ENCODE measurements at places on chromosomes 13 and 19. TPM values are rescaled to one million over a fixed set of nuclear protein-coding genes. Genes with fewer than 3 reads are reported as not detected.

Gene IGFLR1
- total RNA-seq = 88.8 TPM

Gene BCL3
- total RNA-seq = 195 TPM

Gene SCAMP4
- 41.9 TPM for total RNA-seq

Gene ZNF304
- 9.7 TPM for total RNA-seq

Gene LRRC25
- total RNA-seq = not detected

Gene SULT2A1
- not detected for total RNA-seq

Gene MLNR
- total RNA-seq = not detected

Gene N4BP2L1
- 22.2 TPM for total RNA-seq

Gene SMAD9
- not detected for total RNA-seq

Gene KIR3DL1
- total RNA-seq = not detected

Gene SIGLECL1
- not detected for total RNA-seq

Gene PCP2
- total RNA-seq = 1.9 TPM

Gene BSG
- total RNA-seq = 257 TPM

Gene FXYD1
- not detected for total RNA-seq

Data from T-helper 1 cell treated with Interleukin-12 subunit alpha and Interleukin-12 subunit beta and Interleukin-4 antibody, amounts not matched to agents 30 ng/mL and 1 ng/mL, for 36 hours (primary cell).